Sciatic nerve (tissue), 2 donors: ENCODE measurements at places on chromosomes 11 and 22. TPM values are rescaled to one million over a fixed set of nuclear protein-coding genes. Genes with fewer than 3 reads are reported as not detected.

The CD3D gene
- 3.8 TPM for total RNA-seq

- no peak for DNase-seq
Measured at GRCh38 chr11:117319214-117319840, 3.3 kb upstream of the BACE1 start.

DNA sequence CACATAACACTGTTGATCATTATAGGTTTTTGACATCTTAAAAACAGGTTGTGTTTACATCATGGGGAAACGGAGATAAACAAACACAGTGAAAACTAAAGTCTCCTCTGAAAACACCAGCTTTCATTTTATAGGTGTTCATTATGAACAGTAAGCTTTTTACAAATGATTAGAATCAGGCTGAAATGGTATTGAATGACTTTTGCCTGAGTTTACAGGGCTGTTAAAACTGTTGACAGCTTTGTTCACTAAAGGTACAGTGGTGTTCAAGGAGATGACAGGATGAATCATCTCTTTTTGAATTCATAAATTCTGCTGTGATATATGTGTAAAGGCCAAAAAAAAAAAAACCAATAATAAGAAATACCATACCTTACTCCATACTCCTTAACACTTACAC lies 184.6 kb upstream of the CNTN5 start:
- no peak for DNase-seq

DNA sequence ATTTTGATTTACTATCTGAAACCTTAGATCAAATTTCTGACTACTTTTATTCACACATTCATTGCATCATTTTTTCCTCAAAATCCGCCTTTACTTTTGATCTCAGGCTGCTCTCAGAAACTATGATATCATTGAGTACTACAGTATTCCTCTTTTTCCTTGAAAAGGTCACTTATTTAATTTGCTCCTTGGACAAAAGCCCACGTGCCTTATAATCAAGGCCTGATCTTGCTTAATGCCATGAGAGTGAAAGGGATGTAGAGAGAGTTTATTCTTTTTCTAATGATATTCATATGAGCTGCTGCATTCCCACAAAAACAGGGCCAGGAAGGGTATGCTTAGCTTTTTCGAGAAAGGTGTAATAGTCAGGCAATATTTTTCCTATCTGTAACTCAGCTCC lies 327.0 kb downstream of the ETS1 start:
- DNase-seq = no peak

- DNase-seq = no peak
Measured at GRCh38 chr11:62306227-62306626, 7.4 kb upstream of the SCGB1D4 start.

DNA sequence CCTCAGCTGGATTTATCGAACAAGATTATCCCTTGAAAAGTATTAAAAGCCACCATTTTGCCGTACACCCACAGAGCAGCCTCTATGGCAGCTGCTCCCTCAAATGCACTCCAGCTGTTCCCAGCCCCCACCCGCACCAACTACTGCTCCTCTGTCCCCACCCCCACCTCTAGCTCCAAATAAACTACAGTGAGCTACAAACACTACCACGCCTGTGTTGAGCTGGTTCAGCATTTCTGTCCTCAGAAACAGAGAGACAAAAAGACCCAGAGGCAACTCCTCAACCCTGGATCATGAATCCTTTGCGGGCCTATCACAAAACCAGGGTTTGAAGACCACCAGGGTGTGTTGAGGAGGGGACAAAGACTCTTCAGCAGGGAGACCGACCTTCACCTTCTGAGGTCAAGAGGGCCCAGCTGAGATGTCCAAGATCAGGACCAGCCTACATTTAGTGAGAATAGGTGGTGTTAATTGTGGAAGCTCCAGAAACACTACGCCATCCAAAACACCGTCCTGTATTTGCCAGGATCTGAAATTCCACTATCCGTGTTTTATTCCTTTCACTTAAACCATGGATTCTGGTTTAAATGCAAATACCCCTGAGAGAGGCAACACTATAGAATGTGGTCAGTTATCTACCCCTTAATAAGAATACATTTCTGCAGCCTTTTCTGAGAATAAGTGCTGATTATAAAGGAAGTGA lies 195.9 kb downstream of the DSCAML1 start:
- no peak for DNase-seq

DNA sequence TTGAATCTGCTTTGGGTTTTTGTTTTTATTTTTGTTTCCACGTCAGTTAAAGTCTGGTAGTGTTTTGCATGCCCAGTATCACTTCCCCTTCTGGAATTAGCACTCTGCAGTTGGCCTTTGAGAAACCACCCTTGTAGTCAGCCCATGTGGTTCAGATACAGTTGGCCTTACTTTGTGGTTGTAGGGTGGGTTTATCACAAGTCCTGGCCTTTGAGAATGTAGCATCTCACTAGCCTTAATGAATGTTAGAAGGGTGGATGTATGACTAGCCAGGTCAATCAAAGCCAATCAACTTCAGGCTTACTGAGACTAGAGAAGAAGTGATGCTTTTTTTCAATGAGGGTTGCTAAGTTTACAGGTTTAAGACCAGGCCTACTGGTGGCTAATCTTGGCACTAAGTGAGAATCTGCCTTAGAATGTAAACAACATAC lies 19.8 kb downstream of the ARL14EP start:
- DNase-seq = no peak

DNA sequence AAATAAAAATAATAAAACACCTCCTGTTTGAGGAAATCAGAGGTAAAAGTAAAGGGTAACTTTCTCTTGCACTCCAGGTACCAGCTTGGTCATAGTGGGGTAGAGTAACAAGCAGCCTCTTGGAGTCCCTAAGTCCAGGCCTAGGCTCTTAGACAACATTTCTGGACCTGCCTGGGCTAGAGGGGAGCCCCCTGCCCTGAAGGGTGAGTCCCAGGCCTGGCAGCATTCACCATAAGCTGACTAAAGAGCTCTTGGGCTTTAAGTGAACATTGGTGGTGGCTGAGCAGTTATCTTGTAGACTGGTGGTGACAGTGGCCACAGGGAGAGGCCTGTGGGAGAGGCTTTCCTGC lies 18.6 kb upstream of the OR56A3 start:
- no peak for DNase-seq

- no peak for DNase-seq
Measured at GRCh38 chr22:37842015-37842793, 1.9 kb downstream of the ANKRD54 start.

GRCh38 chr11:441043-441417 lies 781 bp downstream of the ANO9 start:
- no peak for DNase-seq

DNA sequence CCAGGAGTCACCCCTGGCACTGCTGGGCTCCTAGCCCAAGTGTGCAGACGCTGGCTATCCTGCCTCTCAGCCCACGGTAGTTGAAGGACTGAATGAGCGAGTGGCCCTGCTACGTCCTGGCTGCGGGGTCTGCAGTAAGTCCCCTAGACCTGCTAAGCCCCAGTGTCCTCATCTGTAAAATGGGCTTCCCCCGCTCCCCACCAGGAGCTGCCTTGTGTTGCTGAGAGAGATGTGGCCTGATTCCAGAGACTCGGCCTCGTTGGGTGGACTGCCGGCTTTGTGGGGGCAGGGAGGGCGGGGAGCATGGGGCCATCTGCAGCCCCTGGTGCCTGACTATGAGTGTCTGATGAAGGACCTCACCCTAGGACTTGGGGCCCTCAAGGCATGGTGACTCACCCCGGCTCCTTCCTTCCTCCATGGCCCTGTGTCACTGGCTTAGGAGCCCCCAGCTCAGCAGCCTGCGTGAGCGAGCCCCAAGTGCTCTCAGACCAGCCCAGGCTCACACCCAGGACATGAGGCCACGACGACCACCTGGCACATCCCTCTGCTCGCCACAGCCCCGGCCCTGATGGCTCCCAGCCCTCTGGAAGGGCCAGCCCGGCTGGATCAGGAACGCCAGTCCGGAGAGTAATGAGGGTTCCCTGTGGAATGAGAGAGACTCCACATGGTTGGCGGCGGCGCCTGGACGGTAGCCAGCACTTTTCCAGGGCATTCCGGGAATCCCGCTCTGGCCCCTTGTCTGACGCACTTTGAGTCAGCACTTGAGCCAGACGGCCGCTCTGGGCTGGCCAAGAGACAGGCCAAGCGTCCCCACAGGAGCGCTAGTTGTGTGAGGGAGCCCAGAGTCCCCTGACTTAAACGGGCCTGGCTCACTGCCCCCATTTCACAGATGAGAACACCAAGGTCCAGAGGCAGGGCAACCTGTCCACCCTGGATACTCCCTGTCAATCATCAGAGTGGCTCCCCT lies 50.5 kb upstream of the SHISAL1 start:
- DNase-seq = peak; percentile 87

GRCh38 chr22:46764140-46764680 lies 1.8 kb downstream of the TBC1D22A start:
- DNase-seq = no peak

GRCh38 chr22:37300551-37301017 lies 18.3 kb downstream of the CYTH4 start:
- DNase-seq = no peak

The HTR3A gene
- not detected for total RNA-seq

GRCh38 chr11:65445604-65446445 lies 23.2 kb downstream of the NEAT1 start:
- DNase-seq = peak; percentile 64

The HBD gene
- 38.4 TPM for total RNA-seq

The MMP7 gene
- total RNA-seq = not detected

DNA sequence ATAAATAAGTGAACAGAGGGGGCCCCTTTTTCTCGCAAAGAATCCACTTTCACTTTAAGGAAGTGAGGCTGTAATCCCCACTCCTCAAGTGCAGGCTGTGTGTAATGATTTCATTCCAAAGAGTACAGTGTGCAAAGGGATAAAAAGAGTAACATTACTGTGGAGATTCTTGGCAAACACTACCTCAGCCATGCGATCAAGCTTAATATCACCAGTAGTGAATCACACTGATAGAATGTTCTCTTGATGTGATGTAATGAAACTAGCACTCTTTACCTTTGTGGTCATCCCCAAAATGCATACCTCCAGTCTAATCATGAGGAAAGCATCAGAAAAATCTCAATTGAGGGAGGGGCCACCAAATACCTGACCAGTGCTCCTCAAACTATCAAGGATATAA lies 246.1 kb upstream of the CHORDC1 start:
- no peak for DNase-seq

The TRIM29 gene
- total RNA-seq = 33.2 TPM

The FXYD2 gene
- 6.6 TPM for total RNA-seq

GRCh38 chr11:8018484-8019313 lies 31.6 kb downstream of the EIF3F start:
- peak; percentile 81 for DNase-seq

DNA sequence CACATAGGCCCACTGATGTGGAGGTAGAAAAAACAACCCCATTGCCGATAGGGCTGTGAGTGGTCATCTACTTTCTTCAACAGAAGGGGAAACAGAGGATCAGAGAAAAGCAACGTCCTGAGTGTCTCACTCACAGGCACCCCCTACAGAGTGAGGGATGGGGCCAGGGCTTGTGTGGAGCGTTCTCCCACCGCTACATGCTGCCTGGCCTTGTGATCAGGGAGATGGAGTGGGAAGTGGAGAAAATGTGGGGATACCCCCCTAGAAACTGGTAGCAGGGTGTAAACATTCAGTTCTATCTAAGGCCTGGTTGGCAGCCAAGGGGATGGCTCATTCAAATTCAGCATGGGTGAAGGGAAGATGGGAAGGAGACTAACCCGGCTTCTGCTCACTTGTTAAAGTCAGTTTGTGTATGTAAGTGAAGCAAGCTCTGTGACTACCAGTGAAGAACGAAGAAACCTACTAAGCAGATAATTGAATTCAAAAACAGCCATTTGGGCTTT lies 73.0 kb upstream of the NAV2 start:
- DNase-seq = no peak

The SLN gene
- not detected for total RNA-seq

DNA sequence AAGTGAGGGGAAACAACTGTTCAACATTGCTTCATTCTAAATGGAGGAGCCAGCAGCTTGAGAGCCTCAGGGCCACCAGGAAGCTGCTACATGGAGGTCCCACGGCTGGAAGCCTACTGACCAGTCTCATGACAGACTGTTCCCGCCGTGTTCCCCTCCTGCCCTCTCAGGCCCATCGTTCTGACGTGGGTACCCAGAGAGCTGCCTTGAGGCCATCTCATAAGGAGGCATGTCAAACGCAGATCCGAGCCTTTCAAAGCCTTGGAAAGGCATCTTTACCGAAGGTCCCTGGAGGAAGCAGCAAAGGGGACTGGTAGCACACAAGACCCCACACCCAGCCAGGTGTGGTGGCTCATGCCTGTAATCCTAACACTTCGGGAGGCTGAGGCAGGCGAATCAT lies 8.3 kb upstream of the ARHGEF17 start:
- DNase-seq = no peak

DNA sequence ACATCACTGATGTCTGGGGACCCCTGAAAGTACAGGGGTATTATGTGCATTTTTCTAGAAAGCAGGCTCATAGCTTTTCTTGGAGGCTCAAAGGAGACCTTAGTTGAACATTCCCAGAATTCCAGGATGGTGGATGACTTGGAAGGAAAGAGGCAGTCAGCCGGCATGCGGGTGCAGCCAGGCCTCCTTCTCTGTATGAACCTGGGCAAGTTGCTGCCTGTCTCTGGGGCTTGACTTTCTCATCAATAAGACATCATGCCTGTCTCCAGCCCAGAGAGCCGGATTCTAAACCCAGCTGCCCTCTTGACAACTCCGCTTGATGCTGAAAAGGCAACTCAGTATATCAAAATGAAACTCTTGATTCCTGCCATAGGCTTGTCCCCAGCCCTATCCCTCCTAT lies 12.6 kb downstream of the MS4A15 start:
- no peak for DNase-seq

DNA sequence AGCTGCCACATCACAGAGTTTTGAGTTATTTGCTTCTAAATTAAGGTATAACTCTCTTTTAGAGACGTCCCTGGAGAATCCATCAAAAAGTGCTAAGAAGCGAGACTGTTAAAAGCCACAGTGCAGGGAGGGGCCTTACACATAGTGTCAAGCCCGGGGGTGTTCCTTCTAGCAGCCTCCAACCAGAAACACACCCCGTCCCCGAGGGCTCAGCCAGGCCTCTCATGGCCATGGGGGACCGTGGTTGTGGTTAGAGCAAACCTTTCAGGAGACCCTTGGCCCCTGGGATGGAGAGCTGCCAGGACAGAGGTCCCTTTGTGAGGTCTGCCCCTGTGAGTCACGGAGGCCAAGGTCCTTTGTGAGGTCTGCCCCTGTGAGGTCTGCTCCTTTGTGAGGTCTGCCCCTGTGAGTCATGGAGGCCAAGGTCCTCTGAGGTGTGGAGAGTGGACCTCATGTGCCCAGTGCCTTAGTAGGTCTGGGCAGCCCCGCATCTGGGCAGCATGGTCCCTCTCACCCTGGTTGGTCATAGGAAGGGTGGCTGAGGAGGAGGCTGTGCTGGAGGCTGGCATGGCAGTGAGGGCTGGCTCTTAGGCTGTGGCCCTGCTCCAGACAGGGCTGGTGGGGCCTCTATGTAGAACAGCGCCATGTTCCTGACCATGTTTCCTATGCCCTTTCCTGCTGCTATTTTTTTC lies 5.4 kb downstream of the GNAZ start:
- DNase-seq = no peak
